Fibroblast of pulmonary artery (primary cell): ENCODE measurements at places on chromosomes 13 and 19.

GRCh38 chr13:68727798-68728197, 1379.8 kb upstream of the ATXN8OS start:
- no peak for DNase-seq

DNA sequence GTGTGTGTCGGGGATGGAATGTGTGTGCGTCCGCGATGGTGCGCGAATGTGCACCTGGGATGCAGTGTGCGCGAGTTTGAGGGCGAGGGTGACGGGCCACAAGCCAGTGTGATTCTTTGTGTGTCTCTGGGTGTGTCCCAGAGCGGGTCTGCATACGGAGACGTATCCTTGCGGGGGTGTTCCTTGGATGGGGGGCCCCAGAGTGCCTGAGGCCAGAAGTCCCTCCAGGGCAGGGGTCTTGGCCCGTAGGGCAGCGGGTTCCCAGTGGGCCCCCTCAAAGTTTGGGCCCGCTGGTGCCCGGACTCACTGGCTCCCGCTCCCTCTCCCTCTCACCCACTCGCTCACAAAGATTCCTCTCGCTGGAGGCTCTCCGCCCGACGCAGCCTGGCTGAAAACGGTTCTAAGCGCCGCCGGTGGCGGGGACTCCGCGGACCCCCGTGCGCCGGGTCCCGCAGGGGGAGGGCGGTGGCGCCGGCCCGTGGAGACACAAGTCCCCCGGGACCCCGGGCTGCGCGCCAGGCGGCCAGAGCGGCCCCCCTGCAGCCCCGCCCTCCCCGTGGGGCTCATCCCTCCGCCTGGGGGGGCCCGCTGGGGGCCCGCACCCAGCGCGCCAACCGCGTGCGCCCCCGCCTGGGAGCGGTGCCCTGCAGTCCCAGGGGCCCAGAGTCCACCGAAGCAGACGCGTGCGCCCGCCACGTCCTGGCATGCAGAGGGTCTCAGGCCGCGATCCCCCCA, 886 bp downstream of the CRLF1 start:
- no peak for DNase-seq

DNA sequence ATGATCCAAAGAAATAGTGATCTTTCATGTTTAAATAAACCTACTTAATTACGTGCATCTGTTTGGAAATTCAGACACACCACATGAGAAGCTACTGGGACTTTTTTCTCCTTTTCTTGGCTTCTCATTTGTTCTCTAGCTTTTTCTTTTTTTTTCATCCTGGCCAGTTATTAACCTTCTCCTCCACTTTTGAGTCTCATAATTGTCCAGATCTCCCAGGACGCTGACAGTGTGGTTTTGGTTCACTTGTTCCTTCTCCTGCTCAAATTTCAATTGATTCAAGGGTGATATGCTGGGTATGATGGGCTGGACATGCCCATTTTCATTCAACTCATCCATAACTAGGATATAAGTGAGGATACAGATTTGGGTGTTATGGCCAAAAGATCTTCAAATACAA, 152.3 kb downstream of the TM9SF2 start:
- no peak for DNase-seq

DNA sequence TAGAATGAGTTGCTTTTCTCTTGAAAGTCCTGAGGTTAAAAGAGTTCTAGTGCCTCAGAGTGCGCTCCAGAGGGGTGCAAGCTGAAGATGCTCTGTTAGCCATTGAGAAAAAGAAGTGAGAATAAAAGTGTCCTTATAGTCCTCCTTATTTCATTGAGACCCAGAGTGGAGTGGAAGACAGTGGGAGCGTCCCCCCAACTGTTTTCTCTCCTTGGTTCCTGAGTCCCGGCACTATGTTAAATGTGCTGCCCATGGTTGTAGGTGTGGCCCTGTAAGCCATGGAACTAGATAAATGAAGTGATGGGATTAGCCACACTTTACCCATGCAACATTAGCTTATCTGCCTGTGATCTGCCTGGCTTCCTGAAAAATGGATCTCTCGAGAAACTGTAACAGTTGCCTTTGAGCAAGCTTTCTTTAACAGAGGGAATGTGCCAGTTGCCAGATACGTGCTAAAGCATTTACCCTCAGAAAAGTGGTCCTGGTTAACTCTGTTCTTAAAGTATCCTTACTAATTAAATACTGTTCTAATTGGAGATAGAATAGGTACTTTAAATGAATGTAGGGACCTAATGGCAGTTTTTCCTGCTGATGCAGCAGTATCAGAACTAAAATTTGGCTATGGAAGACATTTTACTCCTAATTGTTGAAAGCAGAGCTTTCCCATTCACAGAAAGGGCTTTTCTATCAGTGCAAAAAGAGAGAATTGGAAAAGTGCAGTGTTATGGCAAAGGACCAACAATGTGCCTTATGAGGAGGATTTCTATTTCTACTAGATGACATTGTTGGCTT, 21.4 kb upstream of the PSG9 start:
- DNase-seq, result peak; percentile 13

DNA sequence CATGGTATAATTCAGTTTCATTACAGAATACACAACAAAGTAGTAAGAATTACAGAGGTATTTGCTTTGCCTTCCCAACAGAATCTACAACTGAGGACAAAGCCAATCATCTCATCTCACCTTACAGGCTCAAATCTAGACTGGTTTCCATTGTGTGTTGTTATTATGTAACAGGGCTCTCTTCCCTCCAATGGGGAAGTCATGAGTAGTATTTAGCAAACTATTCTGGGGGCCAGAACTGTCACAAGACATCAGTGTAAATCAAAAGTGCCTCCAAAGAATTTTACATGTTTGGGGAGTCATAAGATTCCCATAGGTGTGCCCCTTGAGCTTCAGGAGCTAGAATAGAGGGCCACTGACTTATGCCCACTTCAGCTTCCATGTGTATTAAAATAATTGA, 187.0 kb upstream of the EDNRB start:
- DNase-seq, result no peak

GRCh38 chr19:51168564-51169282, 26.6 kb downstream of the SIGLEC7 start:
- no peak for DNase-seq

GRCh38 chr19:4969292-4969771, 419 bp downstream of the KDM4B start:
- no peak for DNase-seq

DNA sequence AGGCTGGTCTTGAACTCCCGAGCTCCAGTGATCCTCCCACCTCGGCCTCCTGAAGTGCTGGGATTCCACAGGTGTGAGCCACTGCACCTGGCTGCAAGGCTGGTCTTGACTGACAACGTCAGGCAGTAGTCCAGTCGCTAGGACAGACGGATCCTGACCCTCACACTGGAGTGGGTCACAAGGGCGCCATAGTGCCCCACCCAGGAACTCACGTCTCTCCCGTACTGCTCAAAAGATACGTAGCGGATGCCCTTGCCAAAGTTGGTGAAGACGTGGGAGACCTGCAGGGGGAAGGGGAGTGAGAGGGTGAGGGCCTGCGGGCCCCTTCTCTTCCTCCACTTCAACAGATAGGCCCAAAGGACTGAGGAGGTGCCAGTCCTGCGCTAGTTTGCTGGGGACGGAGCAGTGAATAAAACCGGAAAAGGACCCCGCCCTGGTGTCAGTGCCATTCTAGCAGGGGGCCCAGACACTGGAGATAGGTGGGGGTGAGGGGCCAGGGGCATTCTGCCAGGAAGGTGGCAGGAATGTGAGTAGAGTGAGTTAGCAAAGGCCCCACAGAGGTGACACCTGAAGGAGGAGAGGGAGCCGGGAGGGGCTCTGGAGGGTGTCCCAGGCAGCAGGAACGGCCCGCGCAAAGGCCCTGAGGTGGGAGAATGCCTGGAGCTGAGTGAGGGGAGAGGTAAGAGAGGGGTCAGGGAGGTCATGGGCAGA, 11.9 kb downstream of the MRPS12 start:
- DNase-seq, result no peak

GRCh38 chr19:2973229-2973628, 4.1 kb upstream of the TLE6 start:
- DNase-seq, result peak; percentile 33

GRCh38 chr19:56295531-56296455, 18.8 kb downstream of the ZSCAN5A start:
- no peak for DNase-seq

GRCh38 chr13:74027161-74027779, 106.9 kb downstream of the KLF12 start:
- no peak for DNase-seq

DNA sequence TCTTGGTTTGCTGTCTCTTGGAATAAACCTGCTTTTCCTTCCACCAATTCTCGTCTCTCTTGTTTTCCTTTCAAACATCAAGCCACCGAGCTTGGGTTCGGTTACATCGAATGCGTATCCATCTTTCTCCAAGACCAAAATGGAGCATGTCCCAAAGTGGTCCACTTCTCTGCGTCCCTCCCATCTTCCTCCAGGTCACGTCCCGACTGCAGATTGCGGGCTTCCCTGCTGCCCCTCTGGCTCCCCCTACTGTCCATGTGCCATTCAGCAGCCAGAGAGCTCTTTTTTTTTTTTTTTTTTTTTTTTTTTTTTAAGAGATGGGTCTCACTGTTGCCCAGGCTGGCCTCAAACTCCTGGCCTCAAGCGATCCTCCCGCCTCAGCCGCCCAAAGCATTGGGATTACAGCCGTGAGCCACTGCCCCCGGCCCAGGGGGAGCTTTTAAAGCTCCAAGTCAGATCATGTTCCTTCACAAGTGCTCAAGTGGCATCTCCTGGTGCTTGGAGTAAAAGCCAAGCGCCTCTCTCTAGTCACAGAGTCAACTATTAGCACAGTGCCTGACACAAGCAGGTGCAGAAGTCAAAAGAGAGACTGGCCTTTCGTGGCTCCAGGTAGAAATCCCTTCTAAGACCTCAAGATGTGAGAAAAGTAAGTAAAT, 10.0 kb downstream of the COL5A3 start:
- peak; percentile 72 for DNase-seq

DNA sequence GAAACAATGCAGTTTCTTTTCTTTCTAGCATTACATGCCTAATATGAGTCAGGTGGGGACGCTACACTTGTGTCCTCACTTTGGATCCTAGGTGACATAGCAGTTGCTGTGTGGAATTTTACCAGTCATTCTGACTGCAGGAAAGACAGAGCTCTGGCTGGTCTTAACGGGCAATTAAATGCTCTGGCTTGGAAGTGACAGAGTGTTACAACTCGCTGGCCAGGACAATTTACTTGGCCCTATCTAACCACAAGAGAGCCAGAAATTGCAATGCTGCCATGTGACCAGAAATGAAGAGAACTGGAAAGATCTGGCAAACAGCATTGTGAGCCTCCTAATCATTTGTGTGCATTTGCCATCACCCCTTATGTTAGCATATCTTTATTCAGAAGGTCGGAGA, 351.1 kb downstream of the DCT start:
- DNase-seq, result peak; percentile 6

- DNase-seq, result no peak
Observed at GRCh38 chr19:4987256-4987655, 18.3 kb downstream of the KDM4B start.

GRCh38 chr13:48316826-48317510, 13.4 kb downstream of the RB1 start:
- DNase-seq, result no peak

DNA sequence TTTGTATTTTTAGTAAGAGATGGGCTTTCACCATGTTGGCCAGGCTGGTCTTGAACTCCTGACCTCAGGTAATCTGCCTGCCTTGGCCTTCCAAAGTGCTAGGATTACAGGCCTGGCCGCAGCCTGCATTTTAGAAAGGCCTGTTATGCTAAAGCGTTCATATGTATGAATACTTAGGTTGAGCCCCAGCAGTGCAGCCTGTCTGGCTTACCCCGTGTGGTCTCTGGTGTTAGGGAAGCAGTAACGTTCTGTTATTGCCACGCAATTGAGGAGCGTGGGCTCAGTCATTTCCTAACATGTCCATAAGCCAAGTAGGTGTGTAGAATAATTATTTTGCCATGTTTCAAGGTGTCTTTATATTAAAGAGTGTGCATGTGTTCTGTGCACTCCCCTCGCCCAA, 14.3 kb downstream of the HNRNPM start:
- DNase-seq, result no peak

DNA sequence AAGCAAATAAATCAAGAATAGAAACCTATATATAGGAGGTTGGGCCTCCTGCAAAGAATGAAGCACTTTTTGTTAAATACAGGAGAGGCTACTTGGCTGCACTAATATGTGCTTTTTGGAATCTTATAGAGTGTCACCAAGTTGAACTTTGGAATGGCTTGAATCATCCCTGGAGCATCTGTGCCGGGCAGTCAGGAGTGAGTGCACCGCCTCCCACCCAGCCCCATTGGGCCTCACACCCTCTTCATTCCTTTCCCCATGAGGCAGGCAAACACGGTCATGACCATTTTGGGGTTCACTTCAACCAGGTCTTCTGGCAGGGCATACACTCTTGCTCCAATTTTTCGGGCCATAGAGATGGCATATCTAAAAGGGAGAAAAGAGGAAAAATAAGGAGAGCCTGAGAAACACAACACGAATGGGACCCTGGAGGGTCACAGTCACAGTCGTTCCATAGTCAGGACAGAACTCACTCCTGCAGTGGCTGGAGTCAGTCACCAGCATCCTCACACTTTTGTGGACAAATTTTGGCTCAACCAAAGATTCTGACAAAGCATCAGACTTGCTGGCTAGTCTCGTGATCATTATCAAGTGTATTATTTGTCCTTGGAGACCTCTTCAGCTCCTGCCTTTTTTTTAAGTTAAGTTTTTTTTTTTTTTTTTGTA, 22.7 kb upstream of the CPB2 start:
- DNase-seq, result no peak

DNA sequence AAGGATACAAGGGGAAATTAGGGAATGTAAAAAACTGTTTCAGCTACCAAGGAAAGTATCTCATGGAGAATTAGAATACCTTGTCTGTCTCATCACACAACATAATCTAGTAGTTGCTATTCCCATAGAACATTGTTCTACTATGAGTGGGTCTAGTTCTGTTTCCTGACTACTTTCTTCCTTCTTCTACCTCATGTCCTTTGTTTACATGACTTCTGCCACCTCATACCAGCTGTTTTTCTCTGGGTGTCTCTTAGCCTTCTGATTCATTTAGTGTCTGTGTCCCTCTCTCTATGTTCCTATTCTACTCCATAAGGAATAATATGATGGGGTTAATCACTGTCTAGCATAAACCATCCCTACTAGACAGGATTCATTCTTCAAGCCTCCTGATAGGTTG, 887.3 kb downstream of the DIAPH3 start:
- DNase-seq, result no peak

DNA sequence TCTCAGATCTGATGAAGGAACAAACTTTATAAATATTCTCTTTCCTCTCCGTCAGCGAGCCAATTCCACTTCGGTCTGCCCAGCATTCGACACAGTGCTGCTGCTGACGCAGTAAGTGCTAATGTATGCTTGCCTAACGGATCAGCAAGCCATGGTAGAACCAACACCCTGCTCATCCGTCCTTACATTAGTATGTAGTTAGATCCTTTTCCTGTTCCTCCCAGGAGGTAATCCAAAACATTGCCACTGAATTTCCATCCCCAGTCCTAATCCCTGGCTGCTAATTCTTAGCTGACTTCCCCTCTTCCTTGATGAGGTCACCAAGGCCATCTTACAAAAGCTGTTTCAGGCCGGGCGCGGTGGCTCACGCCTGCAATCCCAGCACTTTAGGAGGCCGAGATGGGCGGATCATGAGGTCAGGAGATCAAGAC, 88.0 kb downstream of the STARD13 start:
- DNase-seq, result no peak
